ENCODE measurements at places on chromosomes 5 and 9. TPM values are rescaled to one million over a fixed set of nuclear protein-coding genes. Genes with fewer than 3 reads are reported as not detected.

ZCCHC7 gene
- total RNA-seq: 25.0 TPM

OLFML2A gene
- 0.39 TPM for total RNA-seq

SNCAIP gene
- 1.0 TPM for total RNA-seq

SPINK13 gene
- 1.4 TPM for total RNA-seq

ABHD17B gene
- total RNA-seq: 25.6 TPM

ARL14EPL gene
- 0.11 TPM for total RNA-seq

PCDHGA11 gene
- total RNA-seq: 20.1 TPM

CMYA5 gene
- total RNA-seq: 6.1 TPM

LSM11 gene
- 5.5 TPM for total RNA-seq

PTGR1 gene
- 116 TPM for total RNA-seq

SPAAR gene
- 0.26 TPM for total RNA-seq

FBP1 gene
- 1.2 TPM for total RNA-seq

GABRA1 gene
- total RNA-seq: not detected

CDKN2A gene
- total RNA-seq: 1.8 TPM

HNRNPA0 gene
- 20.6 TPM for total RNA-seq

RLN2 gene
- not detected for total RNA-seq

GHR gene
- total RNA-seq: 10.8 TPM

NKD2 gene
- total RNA-seq: not detected

PPP2R2B gene
- 1.8 TPM for total RNA-seq

CEMIP2 gene
- 38.8 TPM for total RNA-seq

WDR41 gene
- total RNA-seq: 133 TPM

URM1 gene
- total RNA-seq: 36.3 TPM

SLC28A3 gene
- total RNA-seq: 0.76 TPM

RBM22 gene
- 36.6 TPM for total RNA-seq

RNF183 gene
- not detected for total RNA-seq

SMIM33 gene
- total RNA-seq: not detected

HRH2 gene
- total RNA-seq: not detected

PPP1R26 gene
- total RNA-seq: 6.3 TPM

RGS7BP gene
- under 0.01 TPM for total RNA-seq

DMGDH gene
- total RNA-seq: 7.2 TPM

ESM1 gene
- total RNA-seq: 2.2 TPM

PDE8B gene
- 0.11 TPM for total RNA-seq

EQTN gene
- total RNA-seq: not detected

ARID3C gene
- total RNA-seq: 0.26 TPM

Data from articular chondrocyte of knee joint (primary cell).